ENCODE measurements at places on chromosomes 6 and 20.

DNA sequence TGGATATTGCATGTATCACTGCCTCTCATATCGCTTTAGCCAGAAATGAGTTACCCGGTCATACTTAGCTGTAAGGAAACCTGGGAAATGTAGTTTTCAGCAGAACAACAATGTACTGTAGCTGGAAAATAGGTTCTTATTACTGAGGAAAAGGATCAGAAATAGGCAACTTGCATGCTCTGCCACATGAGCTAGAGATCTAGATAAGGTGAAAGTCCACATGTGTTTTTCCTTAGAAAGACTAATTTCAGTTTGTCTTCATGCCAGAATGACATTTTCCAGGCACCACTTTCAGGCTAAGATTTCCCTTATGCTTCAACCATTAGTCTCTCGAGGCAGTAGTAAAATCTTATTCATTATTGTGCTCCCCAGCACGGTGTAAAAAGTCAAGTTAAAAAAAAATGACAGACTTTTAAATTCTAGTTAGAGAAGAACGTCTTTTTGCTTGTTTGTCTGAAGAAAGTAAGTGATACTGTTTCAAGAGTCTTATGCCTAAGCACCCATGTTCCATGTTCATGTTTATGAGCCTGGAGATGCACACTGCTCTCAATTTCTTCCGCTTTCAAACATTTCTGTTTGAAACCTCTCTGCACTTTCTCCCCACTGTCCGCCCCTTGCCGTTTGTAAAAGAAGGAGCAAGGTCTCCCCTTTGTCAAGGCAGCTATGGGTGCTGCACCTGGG lies 67.6 kb downstream of the ZNF831 start:
- no peak for DNase-seq

- DNase-seq = no peak
These were observed 635.3 kb downstream of the UTRN start for GRCh38 chr6:144920391-144920961.

DNA sequence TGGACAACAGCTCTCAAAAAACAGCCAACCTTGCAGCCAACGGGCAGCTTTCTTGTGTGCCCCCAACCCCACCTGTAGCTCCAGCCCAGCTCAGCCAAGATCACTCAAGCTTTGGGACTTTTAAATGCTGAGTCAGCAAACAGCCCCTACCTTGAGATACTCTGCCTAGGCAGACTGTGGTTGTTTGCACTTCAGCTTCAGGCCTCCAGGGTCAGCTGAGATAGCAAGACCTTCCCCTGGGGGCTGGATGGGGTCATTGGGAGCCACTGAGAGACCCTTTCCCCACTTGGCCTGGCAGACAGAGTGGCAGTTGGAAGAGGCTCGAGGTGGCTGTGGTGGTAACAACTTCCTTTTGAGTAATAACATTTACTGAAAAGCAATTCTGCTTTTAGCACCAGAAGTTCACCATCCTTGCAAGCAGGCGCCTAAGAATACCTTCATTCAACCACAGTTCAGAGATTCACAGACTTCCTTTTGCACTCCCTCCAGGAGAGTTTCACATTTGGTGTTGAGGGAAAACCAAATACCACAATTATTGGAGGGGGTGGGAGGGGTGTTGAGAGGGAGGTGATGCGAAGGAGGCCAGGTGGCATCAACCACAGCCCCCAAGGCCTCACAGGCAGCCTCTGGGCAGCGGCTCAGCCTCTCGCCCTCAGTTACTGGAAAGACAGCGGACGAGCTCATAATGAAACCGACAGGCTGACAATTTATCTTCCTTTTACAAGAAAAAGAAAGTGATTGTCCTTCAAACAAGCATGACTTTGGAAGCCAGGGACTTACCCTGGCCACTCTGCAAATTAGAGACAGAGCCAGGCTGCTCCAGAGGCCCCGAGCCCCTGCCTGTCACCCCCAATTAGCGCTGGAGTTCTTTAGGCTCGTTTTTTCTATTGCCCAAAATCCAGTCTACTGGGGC lies 148.1 kb downstream of the CEBPB start:
- DNase-seq = peak; percentile 31

DNA sequence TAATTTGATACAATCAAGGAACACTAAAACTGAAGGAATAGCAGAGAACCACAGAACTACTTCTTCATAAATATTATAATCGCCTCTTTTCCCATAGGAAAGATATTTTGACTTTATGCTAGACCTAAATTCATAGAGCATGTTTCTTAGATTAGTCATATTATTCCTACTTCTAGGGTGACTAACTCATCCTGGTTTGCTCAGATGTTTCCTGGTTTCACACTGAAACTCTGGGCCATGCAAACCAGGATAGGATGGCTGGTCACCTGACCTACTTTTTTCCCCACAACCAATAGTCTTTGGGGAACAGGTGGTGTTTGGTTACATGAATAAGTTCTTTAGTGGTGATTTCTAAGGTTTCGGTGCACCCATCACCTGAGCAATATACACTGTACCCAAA lies 42.8 kb downstream of the MMS22L start:
- no peak for DNase-seq

GRCh38 chr6:46677314-46677654 lies 10.4 kb upstream of the TDRD6 start:
- DNase-seq = no peak

- DNase-seq = no peak
These were observed 19.1 kb downstream of the SLC24A3 start for GRCh38 chr20:19231359-19232035.

GRCh38 chr6:34514593-34515472 lies 41.3 kb downstream of the SPDEF start:
- no peak for DNase-seq

DNA sequence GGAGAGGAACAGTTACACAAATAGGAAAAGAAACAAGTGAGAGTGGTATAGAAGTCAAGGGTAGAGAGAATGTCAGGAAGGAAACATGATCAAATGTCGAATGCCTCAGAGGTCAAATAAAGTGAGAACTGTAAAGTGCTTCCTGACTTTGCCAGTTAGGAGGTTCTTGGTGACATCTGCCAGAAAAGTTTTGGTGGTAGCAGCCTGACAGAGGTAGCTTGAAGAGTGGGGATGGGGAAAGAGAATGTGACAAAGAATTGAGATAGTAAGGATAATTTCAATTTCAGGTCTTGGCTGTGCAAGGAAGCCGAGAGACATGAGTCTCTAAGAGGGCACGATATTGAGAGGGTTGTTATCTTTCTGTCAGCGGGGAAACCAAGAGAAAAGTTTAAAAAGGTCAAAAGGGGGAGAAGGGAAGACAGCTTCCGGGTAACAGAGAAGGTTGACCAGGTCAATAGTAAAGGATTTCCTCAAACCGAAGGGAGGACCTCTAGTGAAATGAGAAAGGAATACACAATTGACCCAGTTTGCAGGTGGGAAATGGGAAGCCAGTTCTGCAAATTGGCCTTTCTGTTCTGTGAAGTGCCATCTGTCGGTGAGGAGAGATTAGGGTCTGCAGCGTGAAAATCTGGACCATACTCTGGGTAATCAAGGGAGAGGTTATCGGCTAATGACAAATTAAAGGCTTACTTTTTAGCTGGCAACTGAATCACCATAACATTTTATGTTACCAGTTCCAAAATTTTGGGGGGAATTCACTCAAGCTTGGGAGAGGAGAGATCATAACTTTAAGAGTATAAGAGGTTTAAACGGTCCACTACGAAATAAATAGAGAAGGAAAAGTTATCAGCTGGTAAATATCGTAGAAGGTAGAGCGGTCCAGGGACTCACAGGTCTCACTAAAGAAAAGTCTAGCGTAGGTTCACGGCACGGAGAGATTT lies 973 bp upstream of the BRD2 start:
- no peak for DNase-seq

DNA sequence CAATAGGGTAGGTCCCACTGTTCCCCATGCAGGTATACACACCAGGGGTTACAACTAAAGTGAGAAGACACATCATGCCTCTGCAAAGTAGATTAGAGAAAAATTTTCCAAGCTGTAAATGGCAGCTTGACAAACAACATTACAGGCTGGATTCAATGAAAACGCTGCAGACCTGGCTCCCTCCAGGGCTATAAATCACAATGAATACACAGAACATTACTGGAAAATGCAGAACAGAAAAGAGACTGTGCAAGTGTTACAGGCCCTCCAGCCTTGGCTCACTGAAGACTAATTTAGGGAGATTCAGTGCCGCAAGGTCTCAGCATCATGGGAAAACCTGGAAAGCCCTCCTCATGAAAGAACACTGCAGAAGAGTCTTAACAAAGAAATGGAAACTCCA lies 207.8 kb downstream of the KHDC1L start:
- no peak for DNase-seq

DNA sequence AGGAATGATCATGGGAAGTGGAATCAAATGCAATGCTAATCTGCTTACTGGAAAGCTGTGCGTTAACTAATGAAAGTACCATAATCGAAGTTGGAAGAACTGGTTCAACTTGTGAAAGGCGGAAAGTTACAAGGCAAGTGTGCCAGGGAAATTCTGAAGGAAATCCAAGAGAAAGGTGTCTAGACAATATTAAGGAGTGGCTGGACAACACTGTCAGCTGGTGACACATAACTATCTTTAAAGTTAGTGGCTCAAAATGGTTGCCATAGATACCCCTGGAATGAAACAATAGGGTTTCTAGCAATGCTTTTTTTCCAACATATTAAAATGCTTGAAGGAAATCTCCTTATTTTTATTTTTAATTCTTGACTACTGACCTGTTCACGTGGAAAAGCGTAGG lies 90.4 kb downstream of the BMP2 start:
- DNase-seq = no peak

DNA sequence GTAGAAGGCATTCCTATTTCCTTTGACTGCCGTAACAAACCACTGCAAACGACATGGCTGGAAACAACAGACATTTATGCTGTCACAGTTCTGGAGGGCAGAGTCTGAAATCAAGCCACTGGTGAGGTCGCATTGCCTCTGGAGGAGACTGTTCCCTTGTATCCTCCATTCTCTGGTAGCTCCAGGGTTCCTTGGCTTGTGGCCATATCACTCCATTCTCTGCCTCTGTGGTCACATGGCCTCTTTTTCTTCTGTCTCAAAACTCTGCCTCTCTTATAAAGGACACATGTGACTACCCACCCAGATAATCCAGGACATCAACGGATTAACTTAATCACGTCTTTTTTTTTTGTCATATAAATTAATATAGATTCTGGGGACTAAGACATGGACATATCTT lies 84.4 kb downstream of the LYRM2 start:
- DNase-seq = no peak

GRCh38 chr6:71252960-71253359 lies 35.7 kb upstream of the OGFRL1 start:
- no peak for DNase-seq

DNA sequence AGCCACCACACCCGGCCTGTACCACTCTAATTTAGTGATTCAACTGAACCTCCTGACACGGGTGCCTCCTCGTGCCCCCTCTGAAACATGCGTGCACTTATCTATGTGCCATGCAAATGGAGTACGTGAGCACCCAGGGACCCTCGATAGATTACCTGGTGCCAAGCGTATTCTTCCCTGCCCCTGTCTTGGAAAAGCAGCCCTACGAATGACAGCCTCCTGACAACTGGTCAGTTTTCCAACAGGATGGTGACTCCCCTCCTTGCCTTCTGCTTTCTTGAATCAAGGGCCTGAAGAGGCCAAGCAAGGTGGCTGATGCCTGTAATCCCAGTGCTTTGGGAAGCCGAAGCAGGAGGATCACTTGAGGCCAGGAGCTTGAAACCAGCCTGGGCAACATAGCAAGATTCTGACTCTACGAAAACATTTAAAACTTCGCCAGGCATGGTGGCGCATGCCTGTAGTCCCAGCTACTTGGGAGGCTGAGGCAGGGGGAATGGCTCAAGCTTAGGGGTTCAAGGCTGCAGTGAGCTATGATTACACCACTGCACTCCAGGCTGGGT lies 25.4 kb upstream of the SYNJ2 start:
- DNase-seq = no peak

- no peak for DNase-seq
These were observed 515.1 kb upstream of the SOX4 start for GRCh38 chr6:21078497-21078896.

GRCh38 chr20:43542161-43542560 lies 16.7 kb upstream of the SGK2 start:
- no peak for DNase-seq

DNA sequence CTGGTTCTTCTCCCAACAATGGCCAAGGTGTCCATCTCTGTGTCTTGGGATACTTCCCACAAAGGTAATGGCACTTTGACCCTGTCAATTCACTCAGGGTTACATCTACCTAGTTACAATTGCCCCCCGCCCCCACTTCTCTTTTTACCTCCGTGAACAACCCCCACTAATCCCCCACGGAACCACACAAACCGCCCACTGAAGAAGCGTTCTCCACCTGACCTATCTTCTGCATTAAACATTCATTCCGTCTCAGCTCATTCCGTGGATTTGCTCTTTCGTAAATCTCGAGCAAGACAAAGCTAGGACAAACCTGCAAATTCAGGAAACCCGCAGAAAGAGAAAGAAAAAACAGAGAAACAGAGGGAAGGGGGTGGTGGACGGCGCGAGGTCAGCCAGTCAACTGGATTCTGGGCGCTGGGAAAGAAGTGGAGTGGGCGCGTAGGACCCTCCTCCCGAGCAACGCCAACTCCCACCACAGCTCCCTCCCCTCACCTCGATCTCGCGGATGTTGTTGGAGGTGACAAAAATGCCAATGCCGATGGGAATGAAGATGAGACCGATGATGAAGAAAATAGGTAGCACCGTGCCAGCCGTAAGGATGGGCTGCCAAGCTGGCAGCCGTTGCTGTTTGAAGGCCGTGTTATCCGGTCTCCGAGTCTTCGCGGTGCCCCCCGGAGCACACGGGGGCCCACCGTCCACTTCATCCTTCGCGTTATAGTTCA lies 523 bp downstream of the TMEM30A start:
- no peak for DNase-seq

GRCh38 chr20:61957961-61958715 lies 107.5 kb downstream of the TAF4 start:
- DNase-seq = no peak

GRCh38 chr6:50722829-50723554 lies 9.7 kb downstream of the TFAP2D start:
- no peak for DNase-seq
